ENCODE measurements at places on chromosomes 3 and 15. TPM values are rescaled to one million over a fixed set of nuclear protein-coding genes. Genes with fewer than 3 reads are reported as not detected.

FAM3D gene
- not detected for polyA plus RNA-seq

- DNase-seq, result no peak
Measured at GRCh38 chr3:176190755-176191154, 1006.5 kb downstream of the TBL1XR1 start.

DNA sequence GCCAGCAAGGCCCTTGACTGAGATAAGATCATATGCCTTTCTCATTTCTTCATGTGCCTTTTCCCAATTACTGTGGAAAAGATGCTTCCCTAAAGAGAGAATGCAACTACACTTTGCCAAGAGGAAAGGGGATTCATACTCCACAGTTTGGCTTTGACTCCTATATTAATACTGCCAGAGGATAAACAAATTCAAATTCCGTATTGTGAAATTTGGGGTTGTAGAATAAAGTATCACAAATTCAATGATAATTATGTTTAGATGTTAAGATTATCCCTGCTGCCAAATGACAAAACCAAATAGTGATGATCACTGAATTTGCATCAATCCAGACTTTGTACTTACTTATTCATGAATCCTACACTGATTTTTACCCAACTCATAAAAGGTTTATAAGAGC, 88.5 kb upstream of the MNS1 start:
- no peak for DNase-seq

GRCh38 chr3:169591159-169591951, 72.2 kb downstream of the MECOM start:
- no peak for DNase-seq

SUSD5 gene
- polyA plus RNA-seq, result 0.80 TPM

TM4SF4 gene
- not detected for polyA plus RNA-seq

DNA sequence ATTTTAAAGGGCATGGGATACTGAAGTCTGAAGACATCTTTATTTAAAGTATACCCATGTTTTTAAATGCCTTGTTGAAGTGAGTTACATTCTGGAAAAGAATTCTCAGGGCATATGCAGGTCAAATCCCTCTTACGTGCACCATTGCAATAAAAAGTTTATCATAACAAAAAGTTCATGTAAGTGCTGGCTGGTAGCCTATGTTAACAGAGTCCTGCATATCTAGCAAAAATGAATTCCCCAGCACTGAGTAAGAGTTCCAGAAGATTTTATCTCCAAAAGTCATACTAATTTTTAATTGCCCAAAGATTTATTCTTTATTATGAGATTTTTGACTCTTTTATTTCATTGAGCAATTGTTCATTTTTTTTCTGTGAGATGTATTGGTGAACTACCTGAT, 104.7 kb upstream of the ROBO1 start:
- DNase-seq, result no peak

DNA sequence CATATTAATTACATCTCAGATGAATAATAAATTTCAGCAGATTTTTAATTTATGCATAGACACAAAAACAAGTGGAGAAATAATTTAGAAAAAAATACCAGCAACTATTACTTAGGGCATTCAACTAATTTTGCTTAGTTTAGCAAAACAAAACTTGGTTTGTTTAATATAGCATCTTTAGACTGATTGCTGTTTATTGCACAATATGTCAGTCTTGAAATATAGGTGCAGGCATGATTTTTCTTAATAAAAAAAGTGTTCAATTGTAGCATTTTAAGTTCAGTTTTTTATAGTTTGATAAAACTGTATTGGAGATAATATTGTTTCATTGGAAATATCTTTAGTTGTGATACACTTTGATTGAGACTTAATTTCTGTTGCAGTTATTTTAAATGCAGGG, 161.2 kb upstream of the KCNH8 start:
- DNase-seq, result no peak

PLSCR2 gene
- not detected for polyA plus RNA-seq

- peak; percentile 64 for DNase-seq
Measured at GRCh38 chr3:193788189-193788991, 195.4 kb downstream of the OPA1 start.

DNA sequence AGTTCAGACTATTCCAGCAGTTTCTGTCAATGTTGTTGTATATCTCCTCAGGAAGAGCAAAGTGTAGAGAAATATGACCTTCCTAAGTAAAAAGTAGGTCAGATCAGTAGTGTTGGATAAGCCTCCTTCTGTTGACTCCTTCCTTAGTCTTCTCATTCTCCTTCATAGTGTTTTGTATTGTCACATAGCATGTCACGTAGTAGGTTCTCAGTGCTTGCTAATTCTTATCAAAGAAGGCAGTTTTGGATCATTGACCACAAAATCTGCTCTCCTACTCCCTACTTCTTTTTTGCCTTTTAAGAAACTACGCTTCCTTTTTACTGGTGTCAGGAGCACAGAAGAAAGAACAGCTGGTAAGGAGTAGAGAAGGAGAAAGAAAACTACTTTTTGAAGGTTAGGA, 1.0 kb upstream of the MGA start:
- no peak for DNase-seq

- no peak for DNase-seq
Measured at GRCh38 chr3:27729325-27729724, 7.2 kb upstream of the EOMES start.

GOLGA8F gene
- polyA plus RNA-seq, result not detected

DNA sequence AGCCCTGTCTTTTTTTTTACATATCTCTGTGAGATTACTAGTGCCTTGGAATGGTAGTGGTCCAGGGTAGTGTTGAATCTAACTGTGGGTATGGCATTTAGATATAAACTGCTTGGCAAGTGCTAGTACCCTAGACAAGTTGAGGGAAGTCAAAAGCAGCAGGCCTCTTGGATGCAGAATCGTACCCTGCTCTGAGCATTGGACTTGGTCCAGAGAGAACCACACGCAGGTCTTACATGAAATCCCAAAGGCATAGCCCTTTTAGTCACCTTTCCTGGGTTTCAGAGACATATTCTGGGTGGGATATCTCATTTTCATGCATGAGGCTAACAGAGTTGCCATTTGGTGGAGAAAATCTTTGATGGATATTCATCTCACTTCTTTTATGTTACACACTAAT, 641.4 kb downstream of the PDCD6IP start:
- no peak for DNase-seq

DNA sequence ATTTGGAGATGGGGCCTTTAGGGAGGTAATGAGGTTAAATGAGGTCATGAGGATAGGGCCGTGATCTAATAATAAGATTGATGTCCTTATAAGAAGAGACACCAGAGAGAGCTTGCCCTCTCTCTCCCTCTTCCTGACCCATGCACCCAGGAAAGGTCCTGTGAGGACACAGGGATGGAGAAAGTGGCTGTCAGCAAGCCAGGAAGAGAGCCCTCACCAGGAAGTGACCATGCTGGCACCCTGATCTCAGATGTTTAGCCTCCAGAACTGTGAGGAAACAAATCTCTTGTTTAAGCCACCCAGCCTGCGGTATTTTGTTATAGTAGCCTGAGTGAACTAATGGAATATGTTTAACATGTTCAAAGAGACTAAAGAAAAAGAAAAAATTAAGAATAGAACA, 15.3 kb upstream of the GNB5 start:
- no peak for DNase-seq

SLC2A2 gene
- 0.11 TPM for polyA plus RNA-seq

DNA sequence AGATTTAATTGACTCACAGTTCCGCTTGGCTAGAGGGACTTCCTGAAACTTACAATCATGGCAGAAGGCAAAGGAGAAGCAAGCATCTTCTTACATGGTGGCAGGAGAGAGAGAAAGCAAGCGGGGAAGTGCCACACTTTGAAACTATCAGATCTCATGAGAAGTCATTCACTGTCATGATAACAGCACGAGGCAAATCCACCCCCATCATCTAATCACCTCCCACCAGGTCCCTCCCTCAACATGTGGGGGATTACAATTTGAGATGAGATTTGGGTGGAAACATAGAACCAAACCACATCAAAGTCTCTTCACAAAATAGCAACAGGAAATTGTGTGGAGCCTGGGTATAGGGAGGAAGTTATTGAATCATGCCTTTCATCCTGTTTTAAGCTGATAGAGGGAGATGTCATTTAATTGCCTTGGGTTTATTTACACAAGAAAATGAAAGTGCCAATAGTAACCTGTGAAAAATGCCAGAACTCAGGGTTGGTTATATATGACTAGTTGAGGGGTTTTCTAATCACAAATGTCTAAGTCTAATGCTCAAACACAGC, 624.8 kb upstream of the LMCD1 start:
- DNase-seq, result no peak

DNA sequence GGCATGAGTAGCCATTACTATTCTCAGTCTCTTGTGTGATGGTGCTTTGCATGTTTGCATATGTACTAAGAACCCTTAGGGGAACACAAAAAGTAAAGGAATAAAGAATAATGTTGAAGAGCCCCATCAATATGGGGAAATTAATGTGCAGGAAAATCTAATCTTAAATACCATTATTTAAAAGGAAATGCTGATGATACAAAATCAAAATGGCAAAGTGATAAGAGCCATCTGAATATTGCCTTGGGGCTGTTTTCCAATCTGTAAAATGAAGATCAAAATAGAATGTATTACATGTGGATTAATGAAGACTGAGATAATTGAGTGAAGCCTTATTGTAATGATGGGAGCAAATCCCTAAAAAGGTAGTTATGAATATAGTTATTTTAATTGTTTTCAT, 771.4 kb downstream of the GRM7 start:
- no peak for DNase-seq

PLA2G4E gene
- 0.01 TPM for polyA plus RNA-seq

DNA sequence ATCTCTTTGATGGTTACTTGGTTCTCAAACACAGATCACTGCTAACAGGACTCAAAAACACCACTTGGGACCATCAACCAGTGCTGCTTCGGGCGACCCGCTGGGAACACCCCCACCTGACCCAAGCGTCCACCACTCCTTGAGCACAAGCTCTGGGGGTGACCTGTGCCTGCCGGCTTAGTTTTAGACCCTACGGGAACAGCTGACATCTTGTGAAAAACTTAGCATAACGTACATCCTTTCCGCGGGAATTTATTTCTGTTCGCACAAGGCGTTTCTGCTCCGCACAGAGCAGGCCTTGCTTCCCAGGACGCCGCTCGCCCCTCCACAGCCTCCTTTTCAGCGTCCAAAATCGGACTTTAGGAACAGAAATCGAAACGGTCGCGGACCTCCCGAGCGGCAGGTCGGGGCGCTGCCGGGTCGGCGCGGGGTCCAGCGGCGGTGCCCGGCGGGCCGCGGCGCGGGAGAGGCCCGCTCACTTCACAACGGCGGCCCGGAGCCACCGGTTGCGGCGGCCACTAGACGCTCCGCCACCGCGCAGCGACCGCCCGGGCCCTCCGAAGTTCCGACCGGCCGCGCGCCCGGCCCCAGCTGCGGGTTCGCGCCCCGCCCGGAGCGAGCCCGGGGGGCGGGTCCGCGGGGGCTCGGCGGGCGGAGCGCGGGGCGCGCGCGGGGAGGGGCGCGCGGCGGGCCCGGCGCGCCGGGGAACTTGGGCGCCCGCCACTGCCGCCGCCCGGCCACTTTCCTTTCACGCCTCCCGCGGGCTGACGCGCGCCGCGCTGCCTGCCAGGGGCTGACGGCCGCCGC, 959 bp downstream of the SFMBT1 start:
- peak; percentile 61 for DNase-seq

Data from heart left ventricle (tissue), 16 donors.